ENCODE measurements at places on chromosomes 11 and 22.
A peak's percentile ranks its signal among the peaks of the same experiment; 100 is the strongest.

- DNase-seq = no peak
Measured at GRCh38 chr11:130979386-130979972, 63.2 kb upstream of the SNX19 start.

- DNase-seq = no peak
Measured at GRCh38 chr22:23079814-23080521, 9.6 kb downstream of the GNAZ start.

DNA sequence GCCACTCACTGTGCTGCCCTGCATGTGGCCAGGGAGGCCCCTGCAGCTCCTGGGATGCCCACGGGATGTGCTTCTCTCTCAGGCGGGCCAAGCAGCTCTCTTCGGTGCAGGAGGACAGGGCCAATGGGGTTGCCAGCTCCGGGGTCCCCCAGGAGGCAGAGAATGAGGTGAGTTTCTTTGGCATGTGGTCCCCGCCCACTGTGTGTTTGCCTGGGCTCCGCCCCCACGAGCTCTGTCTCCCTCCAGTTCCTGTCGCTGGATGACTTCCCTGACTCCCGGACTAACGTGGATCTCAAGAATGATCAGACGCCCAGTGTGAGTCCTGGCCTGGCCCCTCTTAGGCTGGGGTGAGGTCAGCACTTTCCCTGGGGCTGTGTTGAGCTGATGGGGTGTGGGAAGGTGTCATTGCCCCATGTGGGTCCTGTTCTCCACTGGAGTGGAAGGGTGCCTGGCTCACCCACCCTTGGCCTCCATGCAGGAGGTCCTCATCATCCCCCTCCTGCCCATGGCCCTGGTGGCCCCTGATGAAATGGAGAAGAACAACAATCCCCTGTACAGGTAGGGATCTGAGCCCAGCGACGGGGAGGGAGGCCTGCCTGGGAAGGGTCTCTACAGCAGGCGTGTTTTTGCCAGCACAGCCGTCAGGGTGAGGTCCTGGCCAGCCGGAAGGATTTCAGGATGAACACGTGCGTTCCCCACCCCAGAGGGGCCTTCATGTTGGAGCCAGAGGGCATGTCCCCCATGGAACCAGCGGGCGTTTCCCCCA is 7.7 kb downstream of the SCO2 start:
- no peak for DNase-seq

- no peak for DNase-seq
Measured at GRCh38 chr11:133516845-133517244, 15.5 kb downstream of the OPCML start.

GRCh38 chr22:45805413-45805812 is 133.8 kb downstream of the ATXN10 start:
- no peak for DNase-seq

GRCh38 chr11:58503361-58503856 is 4.5 kb downstream of the OR5B21 start:
- peak; percentile 2 for DNase-seq

- DNase-seq = no peak
Measured at GRCh38 chr11:121650351-121651256, 197.8 kb upstream of the SORL1-AS1 start.

DNA sequence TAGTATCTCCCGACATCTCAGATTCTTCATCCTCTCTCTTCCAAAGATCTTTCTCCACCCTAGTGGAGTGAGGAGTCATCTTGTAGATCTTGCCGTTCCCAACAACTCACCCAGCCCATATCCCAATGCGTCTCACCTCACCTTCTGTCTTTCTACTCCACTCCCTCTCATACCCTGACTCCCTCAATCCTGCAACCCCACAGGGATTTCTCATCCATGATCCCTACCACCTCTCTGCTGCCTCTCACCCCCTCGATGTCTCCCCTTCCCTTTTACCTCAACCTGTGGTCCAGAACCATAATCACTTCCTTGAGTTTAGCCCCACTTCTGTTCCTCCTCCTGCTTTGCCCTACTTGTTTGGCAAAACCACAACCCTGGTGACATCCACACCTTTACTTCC is 41.7 kb downstream of the OTOG start:
- DNase-seq = no peak

GRCh38 chr11:85705800-85706199 is 19.8 kb upstream of the CCDC89 start:
- DNase-seq = peak; percentile 88

DNA sequence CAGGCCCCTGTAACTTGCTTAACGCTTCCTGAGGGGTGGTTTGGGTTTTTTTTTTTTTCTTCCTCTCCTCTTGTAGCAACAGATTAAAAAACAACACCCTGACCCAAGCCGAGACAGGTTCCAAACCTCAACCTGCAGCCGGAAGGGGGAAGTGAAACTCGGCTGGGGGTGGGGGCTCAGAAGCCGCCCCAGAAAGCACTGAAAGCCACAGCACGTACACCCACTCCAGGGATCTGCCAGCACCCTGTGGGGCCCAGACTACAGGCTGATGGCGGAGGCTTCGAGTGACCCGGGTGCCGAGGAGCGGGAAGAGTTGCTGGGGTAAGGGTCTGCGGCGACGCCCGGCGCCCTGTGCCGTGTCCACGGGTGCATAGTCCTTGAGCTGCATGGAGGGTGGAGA is at the start of gene LSP1:
Gene LSP1, plus strand, starts transcription at position 208 of the 400 bp plus-strand sequence. Its CDS starts 61 bp downstream, at position 269.
- no peak for DNase-seq

DNA sequence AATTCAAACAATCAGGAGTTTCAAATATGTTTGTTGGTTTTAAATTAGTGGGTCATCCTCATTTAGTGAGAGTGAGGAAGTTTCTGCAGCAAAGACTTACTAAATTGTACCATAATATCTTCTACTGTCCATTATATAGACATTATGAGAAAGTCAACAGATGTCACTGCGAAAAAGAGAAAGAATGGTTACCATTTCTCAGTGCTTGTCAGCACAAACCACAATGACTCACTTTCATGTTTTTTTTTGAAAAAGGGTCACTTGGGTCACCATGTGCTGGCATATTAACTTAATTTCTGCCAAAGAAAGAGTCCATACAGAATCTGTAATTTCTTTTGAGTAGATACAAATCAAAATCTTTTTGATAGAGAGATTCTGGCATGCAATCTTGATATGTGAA is 924.6 kb upstream of the FAT3 start:
- peak; percentile 8 for DNase-seq

DNA sequence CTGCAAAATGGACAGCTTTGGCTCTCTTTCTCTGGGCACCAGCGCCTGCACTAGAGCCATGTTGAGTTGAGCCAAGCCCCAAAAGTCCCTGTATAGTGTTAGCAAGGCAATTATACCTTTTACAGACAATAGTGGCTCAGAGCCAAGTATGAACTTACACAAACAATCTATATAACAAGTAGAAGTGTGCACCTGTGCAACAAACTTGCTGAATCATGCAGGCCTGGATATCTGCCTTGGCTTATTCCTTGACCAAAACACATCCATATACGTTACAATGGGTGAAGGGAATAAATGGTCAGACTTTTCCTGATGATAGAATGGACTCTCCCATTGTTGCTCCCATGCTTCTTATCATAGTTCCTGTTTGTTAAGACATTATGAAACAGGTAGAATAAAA is 3.8 kb upstream of the OR52I2 start:
- DNase-seq = no peak

DNA sequence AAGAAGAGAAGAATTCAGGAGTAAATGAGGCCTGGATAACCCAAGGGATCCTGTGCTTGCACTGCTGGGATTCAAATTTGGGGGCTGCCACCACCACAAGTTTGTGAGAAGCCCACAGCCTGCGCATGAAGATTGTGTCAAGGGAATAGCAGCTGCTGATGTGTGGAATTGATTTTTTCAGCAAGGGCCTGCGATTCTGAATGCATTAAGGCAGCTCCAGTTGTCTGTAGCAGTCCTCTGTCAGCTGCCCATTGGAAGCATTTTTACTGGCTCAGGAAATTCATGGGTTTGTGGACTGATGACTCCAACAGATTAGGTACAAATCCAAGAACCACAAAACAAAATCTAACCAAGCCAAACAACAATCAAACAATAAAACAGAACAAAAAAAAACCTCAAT is 14.0 kb downstream of the ARVCF start:
- DNase-seq = no peak

GRCh38 chr11:110086892-110087309 is 6.3 kb upstream of the ZC3H12C start:
- DNase-seq = peak; percentile 38

- DNase-seq = no peak
Measured at GRCh38 chr11:57867966-57868365, 106.4 kb downstream of the CTNND1 start.

DNA sequence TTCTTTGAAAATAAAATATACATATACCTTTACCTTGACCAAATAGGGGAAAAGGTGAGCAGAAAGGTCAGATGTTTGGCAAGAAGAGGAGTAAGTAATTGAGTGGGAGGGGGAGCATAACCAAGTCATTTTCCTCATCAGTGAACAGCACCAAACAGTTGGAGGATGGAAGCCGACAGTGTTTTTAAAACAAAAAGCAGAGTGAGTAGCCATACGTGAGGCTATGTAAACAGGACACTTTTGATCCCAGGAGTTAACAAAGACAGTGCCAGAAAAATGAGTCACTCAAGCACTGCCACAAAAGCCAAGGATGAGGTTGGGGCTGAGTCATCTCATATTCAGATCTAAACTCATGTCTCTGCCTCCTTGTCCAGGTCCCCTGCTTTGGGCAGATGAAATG is 734.7 kb downstream of the KCNA4 start:
- DNase-seq = peak; percentile 95

DNA sequence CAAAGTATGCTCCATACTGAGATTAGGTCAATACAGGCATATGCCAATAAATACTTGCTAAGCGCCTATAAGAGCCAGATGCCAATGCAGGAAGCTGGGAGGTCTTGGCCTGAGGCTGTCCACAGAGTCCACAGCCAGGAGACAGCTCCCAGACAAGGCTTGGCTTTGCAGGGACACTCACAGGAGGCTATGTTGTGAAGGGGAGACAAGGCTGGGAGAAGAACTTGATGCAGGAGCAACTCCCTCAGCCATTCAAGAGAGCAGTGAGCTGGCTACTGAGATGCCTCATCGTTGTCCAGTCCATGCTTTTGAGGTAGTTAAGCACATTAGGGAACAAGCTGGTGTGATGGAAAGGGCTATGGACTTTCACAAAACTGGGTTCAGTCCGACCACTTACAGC is 891.5 kb downstream of the TBC1D22A start:
- DNase-seq = no peak

DNA sequence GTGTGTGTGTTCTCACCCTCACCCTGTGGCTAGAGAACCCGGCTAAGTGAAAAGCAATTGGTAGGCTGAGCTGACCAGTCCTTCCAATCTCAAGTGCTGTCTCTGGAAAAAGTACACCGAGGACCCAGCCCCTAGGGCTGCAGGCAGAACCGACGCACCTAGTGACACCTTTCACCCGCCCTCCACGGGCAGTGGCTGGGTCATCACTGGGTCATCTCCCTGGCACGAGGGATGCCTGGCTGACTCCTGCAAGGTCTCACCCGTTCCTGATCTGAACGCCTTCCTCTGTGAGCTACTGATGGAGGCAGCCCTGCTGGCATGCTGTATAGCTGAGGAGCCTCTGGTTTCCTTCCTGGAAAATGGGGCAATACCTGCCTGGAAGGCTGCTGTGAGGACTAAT is 311.5 kb downstream of the NTM start:
- DNase-seq = no peak

DNA sequence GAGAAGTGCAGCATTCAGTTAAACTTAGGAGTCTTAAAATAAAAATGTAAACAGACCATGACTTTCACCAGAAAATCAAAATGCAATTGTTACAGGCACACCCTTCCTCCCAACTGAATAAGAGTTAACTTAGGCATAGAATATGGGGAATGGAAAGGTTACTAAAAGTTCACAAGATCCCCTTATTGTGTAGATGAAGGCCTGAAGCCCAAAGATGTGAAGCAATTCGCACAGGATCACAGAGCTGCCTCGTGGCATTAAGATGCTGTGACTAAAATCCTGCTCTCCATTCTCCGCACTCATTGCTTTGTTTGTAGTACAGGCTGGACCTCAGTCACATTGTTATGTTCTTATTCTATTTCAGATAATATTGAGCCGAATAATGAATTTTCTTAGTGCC is 4.0 kb downstream of the MS4A5 start:
- DNase-seq = no peak

GRCh38 chr22:38110863-38111852 is 674 bp upstream of the BAIAP2L2 start:
- peak; percentile 56 for DNase-seq
